ENCODE measurements at places on chromosomes 2 and 18.

DNA sequence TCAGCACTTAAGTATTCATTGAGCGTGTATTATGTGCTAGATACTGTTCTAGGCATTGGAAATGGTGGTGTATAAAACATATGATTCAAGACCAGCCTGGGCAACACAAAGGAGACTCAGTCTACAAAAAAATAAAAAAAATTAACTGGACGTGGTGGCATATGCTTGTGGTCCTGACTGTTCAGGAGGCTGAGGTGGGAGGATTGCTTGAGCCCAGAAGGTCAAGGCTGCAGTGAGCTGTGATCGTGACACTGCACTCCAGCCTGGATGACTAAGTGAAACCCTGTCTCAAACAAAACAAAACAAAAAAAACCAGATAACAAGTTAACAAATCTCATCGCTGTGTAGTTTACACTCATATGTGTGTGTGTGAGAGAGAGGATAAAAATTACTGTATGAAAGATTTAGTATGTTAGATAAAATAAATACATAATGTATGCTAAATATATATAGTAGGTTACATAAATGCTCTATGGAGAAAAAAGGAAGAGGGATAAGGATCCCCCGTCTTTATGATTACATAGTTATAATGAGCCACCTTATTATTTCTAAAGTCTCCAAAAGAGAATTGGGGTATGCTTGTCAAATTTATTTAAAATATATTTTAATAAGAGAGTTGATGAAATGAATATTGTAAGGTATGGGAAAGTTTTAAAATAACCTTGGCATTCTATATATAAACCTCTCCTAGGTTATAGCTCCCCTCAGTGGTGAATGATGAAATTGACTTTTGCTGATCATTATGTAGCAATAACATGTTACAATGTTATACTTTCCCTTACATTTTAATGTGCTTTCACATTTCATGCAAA, 69.2 kb downstream of the EHBP1 start:
- no peak for DNase-seq

DNA sequence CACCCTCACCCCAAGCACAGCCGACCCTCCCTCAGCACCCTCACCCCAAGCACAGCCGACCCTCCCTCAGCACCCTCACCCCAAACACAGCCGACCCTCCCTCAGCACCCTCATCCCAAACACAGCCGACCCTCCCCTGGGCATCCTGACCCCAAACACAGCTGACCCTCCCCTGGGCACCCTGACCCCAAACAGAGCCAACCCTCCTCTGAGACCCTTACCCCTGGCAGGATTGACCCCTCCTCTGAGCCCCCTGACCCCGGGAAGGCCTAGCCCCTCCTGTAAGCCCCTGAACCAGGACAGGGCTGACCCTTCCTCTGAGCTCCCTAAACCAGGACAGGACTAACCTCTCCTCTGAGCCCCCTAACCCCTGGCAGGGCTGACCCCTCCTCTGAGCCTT, 84.4 kb upstream of the RAB6C start:
- DNase-seq: no peak

DNA sequence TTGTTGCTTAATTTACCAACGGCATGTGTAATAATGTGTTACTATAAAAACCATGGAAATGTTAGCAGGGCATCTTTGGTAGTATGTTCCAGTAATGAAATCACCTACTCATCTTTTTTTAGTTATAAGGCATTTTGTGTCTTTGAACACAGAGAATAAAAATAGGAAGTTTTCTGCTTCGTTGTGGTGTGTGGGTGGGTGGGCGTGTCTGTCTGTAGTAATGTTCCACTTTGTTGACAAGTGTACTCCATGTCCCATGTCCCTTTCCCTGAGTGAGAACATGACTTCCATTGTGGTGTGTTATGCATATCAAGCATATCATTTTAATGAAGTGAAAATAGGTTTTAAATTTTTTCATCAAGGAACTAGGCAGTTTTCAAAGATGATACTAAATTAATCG, 149.3 kb downstream of the VWC2L start:
- DNase-seq: no peak

DNA sequence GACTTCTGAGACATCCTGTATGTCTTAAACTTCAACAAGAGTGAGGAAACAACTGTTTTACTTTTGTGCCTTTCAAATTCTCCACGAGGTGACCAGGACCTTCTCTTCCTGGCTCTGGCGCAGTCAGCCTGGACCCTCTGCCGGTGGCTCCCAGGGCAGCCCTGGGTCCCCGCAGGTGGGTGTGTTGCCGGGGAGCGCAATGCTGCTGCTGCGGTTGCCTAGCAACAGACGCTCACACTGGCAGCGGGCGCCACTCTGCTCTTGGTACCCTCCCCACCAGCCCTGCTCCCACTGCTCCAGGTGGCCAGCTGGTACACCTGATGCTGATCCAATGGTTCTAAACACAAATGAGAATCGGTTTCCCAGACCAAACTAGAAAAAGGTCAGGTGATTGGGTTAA, 58.7 kb downstream of the GNAL start:
- DNase-seq: no peak

DNA sequence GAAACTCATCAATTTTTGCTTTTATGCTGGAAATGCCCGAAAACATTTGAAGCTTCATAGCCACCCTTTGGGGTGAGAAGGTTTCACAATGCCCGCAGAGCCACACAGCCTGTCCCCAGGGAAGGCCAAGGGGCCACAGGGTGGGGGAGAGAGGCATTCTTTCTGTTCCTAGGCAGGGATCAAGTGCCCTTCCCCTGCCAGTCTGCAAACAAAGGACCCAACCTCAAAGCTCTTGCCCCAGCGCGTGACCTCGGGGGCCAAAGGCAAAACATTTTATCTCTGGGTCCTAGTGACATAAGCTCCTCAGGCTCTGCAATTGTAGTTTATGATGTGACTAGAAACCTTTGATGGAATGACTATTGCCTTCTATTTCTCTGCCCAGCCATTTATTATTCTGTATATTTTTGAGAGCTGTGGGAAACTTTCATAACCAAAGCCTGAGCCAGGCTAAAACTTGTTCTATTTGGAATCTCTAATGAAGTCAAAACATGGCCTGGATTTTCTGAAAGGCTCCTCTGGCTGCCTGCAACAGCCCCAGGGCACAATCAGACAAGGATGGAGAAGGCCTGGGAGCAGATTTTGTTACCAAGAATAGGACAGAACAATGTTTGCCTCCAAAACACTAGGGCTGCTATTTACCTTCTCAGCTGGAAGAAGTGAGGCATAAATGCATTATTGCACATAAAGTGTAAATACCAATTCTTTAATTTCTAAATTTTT, 137.2 kb upstream of the KCTD1 start:
- DNase-seq: no peak

DNA sequence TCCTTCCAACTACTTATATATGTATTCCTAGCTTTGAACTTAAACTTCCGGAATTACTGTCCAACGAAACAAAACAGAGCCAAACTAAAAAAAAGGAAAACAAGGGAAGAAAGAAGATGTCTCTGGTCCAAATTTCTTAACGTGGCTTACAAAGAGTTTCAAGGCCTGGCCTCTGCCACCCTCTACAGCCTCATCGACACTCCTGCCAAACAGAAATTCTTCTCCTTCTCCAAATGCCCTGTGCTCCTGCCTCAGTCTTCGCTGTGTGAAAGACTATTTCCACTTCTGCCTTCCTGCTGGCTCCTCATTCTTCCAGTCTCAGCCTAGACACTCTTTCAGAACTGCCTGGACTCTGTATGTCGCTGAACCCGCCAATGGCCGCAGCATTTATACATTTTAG, 249.2 kb downstream of the TXNL1 start:
- DNase-seq: no peak

DNA sequence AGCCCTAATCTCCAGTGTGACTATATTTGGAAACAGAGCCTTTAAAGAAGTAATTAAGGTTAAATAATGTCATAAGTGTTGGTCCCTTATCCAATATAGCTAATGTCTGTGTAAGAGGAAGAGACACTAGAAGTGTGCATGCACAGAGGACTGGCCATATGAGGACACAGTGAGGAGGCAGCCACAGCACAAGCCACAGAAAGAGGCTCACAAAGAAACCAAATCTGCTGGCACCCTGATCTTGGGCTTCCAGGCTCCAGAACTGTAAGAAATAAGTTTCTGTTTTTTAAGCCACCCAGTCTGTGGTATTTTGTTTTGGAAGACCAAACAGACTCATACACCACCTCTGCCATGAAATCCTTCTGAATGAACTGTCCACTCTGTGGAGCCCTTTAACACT, 186.4 kb upstream of the SLC39A10 start:
- DNase-seq: no peak

DNA sequence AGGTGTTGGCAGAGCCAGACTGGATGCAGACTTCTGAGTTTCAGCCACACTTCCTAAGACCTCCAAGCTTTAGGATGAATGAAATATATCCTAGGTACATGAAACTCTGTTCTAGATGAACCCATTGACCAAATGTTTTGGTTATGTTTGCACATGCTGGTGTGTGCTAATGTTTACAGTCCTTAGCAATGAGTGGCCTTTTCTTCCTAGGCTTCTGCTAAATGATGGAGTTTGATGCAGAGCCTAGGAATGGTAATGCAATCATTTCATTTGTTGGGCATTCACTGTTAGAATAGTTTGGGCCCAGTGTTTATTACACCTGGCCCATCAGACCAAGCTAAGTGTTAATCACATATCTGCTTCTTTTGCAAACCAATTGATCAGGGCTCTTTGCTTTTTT, 464.7 kb downstream of the MEIS1 start:
- no peak for DNase-seq

- DNase-seq: no peak
Observed at GRCh38 chr2:226677080-226677479, 122.5 kb downstream of the IRS1 start.

All from tibial artery (tissue), 4 donors.